Spinal cord (tissue), 10 donors: ENCODE measurements at places on chromosomes 12 and 14. TPM values are rescaled to one million over a fixed set of nuclear protein-coding genes. Genes with fewer than 3 reads are reported as not detected.
A peak's percentile ranks its signal among the peaks of the same experiment; 100 is the strongest.

Gene CDCA4
- 7.1 TPM for polyA plus RNA-seq

Gene ETFBKMT
- 5.4 TPM for polyA plus RNA-seq

Gene GLIPR1L2
- polyA plus RNA-seq: 4.8 TPM

- no peak for DNase-seq
Observed at GRCh38 chr14:24351517-24351916, 11.7 kb upstream of the RIPK3 start.

Gene SLCO1B1
- polyA plus RNA-seq: not detected

Gene KERA
- 0.08 TPM for polyA plus RNA-seq

GRCh38 chr12:32535288-32535999, 136.1 kb downstream of the FGD4 start:
- DNase-seq: peak; percentile 80

Gene HOXC12
- not detected for polyA plus RNA-seq

Gene CLEC7A
- 2.5 TPM for polyA plus RNA-seq

GRCh38 chr14:103408491-103409155, 23.4 kb downstream of the MARK3 start:
- peak; percentile 47 for DNase-seq

DNA sequence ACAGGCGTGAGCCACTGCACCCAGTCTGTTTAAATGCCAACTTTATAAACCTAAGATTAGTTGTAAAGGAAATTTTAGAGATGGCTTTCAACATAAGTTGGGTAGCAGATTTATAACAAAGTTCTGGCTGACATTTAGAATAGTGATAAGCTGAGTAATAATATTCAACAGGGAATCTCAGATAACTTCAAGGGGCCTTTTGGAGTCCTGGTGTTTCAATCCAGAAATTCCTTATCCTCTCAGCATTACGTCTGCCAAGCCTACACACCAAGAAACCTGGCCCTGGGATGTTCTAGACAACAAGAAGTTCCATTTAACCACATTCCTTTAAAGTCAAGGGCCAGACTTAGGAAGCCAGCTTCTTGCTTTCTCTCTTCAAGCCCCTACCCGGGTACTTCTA, 59.5 kb upstream of the DYRK2 start:
- DNase-seq: no peak

DNA sequence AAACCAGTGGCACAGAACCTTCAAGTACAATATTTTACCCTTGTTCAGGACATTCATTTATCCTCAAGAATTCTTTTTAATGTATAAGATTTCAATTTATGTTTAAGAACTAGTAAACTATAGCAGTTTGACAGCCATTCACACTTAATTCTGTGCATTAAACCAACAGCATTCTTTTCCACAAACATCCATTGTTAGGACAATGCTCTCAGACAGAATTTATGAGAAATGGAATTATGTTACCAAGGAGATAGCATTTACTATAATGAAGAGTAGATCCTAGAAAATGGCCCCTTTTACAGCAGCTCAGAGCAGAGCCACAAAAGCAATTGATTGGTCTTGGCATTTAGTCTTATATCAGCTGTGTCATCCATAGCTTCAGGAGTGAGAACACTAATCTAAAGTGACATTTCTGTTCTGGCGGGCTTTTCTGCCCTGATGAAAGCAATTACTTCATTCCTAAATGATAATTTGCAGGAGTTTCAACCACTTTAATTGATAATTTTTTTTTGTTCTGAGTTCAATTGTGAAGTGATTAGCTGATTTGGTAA, 268.9 kb downstream of the NPAS3 start:
- DNase-seq: peak; percentile 57

Gene SLC4A8
- 18.0 TPM for polyA plus RNA-seq

DNA sequence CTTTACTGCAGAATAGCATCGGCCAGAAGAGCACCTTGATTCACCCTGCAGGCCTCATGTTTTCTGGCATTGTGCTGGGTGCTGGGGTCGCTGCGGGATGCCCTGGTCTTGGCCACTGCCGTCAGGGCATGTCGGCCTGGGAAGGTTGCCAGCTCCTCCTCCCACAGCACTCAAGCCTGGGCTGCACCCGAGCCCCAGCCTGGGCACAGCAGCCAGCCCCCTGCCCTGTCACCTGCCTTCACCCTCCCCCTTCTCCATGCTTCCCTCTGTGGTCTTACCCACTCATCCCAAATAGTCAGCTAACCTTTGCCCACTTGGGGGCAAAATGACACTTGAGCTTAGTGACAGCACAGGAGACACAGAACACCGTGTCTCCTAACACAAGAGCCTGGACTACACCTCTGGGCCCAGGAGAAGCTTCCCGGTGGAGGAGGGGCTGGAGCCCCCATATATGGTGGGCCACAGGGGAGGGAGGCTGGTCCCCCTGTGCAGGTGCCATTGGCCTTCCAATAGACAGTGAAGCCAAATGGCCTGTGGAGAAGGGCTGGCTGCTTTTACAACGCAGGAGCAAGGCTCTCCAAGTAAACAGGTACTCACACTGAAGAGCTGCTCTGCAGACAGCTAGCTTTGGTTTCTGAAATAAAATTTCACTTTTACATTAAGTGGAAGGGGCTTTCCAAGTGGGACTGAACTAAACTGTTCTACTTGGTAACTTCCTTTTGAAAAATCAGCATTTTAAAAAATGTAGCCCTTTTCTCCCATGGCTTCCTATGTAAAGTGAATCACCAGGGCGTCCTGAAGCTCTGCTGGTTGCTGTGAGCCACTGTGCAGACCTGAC, 51.2 kb upstream of the AMN start:
- no peak for DNase-seq

DNA sequence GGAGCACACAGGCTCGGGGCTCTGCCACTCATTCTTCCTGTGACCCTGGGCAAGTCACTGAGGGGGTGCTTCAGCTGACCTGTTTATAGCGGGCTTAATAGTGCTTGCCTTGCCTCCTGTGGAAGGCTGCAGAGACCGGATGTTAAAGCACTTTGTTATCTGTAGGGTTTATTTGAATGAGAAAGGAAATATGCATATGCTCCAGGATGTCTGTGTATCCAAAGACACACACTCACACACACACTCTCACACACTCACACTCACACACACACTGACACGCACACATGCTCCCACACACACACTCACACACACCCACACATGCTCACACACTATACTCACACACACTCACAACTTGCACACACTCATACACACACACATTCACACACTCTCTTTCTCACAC, 56.1 kb upstream of the DDX11 start:
- no peak for DNase-seq

Gene KRT71
- 0.35 TPM for polyA plus RNA-seq

DNA sequence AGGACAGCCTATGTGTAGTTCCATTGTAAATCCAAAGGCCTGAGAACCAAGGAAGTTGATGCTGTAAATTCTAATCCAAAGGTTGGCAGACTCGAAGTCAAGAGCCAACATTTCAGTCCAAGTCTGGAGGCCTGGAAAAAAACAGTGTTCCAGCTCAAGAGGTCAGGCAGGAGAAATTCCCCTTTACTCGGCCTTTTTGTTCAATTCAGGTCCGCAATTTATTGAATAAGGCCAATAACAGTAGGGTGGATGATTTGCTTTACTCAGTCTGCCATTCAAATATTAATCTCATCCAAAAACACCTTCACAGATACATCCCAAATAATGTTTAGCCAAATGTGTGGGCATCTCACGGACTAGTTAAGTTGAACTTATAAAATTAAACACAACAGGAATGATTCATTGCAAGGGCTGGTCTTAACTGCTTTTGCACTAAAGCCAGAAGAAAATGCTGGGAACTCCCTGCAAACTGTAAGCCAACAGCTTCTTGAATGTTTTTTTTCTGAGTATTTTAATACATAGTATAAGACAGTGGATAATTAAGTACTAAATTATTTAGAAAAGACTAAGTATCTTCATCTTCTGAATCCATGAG, 197.4 kb upstream of the GARIN6 start:
- no peak for DNase-seq
